ENCODE measurements at places on chromosomes 1 and 21.

DNA sequence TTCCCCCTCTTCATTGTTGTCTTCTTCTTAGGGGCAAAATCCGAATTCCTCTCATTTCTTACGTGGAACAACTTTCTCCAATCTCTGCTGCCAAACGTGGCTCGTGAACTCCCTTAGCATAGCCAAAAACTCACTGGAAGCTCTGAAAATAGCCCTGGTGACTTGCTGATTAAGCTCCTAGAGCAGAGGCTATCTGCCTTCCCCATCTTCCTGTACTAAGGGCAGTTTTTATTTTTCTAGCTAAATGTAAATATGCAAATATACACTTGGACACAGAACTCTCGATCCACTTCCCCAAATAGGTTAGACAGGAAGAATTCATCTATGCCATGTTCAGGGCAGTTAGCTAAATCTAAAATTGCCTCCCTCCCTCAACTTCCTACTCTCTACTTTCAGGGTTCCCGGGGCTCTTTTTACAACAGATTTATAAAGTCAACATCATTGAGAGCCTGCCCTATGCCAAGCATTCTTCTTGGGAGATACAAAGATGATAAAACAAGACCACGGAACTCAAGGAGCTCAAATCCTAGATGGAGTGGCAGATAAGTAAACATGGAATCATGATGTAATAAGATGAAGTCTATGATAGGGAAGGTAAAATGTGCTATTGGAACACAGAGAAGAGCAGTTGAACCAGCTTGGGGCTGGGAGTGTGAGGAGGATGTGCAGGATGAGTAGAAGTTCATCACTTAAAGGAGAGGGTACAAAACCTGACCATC, 59.4 kb upstream of the FMOD start:
- no peak for DNase-seq

GRCh38 chr1:78419309-78419708, 71.5 kb upstream of the PTGFR start:
- DNase-seq: no peak

DNA sequence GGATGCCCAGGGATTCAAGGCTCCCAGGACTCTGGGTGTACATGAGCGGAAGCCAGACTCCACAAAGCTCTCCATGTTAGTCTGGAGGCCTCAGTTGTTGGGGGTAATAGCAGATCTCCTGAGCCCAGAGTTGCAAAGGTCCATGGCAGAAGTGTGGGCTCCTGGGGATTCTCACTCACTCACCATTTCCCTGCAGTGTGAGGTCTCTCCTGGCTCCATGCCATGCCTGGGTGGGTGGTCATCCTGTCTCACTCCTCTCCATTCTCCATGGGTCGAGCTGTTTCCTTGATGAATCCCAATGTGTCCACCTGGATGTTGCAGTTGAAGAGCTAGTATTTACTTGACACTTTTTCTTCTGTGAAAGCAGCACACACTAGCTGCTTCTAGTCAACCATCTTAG, 156.8 kb upstream of the LRRC7 start:
- DNase-seq: no peak

DNA sequence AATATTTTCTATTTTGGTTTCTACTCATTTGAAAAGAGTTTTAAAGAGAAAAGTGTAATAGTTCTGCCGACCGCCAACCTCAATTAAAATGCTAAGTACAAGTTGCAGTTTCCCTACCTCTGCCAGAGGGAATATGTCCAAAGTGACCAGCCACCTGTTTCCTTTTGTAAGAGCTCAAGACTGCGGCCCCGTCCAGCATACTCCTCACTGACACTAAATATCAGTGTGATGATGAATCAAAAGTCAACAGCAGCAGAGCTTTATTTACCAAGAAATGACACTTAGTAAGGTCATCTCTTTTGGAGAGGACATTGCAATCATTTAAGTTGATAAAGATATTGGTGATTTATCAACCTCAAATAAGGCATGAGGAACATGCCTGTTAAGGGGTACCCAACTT, 57.4 kb upstream of the NRIP1 start:
- DNase-seq: no peak

GRCh38 chr1:13967707-13968106, 267.7 kb downstream of the PRDM2 start:
- no peak for DNase-seq

- DNase-seq: no peak
Observed at GRCh38 chr1:200343874-200344273, 66.0 kb downstream of the ZNF281 start.

- DNase-seq: no peak
Observed at GRCh38 chr21:29151931-29152330, 21.5 kb downstream of the MAP3K7CL start.

DNA sequence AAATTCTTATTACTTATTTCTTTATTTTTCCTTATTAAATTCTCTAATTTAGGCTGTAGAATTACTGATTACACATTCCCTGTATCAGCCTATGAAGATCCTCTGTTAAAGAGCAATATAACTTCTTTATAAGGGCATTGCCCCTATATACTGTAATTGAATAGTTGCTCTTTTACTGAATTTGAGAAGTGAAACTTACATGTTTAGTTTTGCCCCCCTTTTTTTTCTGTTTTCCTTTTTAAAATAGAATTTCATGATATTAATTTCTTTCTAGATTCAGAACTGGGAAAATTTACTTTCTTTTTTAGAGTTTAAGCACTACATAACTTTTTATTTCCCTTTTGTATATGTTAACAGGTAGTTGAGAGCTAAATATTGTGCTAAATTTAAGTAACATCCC, 29.5 kb upstream of the PGM1 start:
- no peak for DNase-seq

- DNase-seq: no peak
Observed at GRCh38 chr1:1602304-1602967, 2.5 kb upstream of the FNDC10 start.

GRCh38 chr1:6103854-6104530, 58.3 kb downstream of the KCNAB2 start:
- no peak for DNase-seq

GRCh38 chr1:180228648-180229482, 1.2 kb upstream of the LHX4 start:
- no peak for DNase-seq

- DNase-seq: no peak
Observed at GRCh38 chr1:234769986-234770795, 160.2 kb upstream of the IRF2BP2 start.

DNA sequence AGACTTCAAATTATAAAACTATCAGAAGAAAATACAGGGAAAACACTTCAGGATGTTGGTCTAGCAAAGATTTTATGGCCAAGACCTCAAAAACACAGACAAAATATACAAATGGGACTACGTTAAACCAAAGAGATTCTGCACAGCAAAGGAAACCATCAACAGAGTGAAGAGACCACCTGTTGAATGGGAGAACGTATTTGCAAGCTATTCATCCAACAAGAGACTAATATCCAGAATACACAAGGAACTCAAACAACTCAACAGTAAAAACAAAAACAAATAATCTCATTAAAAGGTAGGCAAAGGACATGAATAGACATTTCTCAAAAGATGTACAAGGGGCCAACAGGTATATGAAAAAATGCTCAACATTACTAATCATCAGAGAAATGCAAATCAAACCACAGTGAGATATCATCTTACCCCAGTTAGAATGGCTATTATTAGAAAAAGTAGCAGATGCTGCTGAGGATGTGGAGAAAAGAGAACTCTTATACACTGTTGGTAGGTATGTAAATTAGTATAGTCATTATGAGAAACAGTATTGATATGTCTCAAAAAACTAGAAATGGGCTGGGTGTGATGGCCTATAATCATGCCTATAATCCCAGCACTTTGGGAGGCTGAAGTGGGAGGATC, 112.6 kb downstream of the LRIG2 start:
- no peak for DNase-seq

DNA sequence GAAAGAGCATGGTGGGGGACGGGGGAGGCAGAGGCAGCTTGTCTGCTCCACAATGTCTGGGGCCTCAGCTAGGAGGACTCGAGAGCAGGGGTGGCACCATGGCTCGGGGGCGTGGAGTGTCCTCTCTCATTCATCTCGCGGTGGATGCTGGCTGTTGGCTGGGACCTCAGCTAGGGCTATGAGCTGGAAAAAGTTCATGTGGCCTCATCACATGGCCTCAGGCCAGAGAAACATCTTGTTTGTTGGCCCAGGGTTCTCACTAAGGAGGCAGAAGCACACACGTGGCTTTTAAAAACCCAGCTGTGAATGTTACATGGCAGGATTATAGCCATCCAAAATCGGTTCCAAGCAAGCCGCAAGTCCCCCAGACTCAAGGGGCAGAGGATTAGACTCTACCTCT, 6.2 kb upstream of the CENPS start:
- DNase-seq: no peak

DNA sequence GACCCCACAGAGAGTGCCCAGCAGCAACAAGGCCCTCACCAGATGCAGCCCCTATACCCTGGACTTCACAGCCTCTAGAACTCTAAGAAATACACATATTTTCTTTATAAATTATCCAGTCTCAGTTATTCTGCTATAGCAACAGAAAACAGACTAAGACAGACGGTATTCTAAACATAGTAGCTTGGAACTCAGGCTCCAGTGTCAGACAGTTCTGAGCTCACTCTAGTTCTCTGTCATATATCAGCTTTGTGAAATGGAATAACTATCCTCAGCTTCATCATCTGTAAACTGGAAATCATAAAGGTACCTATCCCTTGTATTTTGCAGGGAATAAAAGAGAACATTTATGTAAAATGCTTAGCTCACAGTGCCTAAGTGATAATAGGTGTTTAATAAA, 127.4 kb downstream of the GLUL start:
- DNase-seq: no peak

- DNase-seq: no peak
Observed at GRCh38 chr1:160776178-160776577, 19.8 kb upstream of the LY9 start.

DNA sequence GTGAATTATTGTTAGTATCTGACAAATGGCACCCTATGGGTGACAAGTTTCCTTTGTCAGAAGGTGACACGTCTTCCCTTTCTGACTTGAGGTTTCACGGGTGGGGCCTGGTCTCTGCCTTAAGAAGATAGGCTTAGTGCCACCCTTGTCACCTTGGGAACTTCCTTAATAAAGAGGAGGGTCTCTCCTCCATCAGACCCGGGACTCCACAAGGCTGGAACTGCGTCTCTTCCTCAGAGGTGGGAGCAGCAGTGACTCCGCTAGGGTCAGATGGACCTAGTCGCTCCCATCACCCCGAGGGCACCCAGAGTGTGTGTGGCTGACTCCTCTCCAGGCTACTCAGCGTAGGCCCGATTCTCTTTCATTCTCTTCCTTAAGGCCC, 774 bp upstream of the WDTC1 start:
- no peak for DNase-seq

DNA sequence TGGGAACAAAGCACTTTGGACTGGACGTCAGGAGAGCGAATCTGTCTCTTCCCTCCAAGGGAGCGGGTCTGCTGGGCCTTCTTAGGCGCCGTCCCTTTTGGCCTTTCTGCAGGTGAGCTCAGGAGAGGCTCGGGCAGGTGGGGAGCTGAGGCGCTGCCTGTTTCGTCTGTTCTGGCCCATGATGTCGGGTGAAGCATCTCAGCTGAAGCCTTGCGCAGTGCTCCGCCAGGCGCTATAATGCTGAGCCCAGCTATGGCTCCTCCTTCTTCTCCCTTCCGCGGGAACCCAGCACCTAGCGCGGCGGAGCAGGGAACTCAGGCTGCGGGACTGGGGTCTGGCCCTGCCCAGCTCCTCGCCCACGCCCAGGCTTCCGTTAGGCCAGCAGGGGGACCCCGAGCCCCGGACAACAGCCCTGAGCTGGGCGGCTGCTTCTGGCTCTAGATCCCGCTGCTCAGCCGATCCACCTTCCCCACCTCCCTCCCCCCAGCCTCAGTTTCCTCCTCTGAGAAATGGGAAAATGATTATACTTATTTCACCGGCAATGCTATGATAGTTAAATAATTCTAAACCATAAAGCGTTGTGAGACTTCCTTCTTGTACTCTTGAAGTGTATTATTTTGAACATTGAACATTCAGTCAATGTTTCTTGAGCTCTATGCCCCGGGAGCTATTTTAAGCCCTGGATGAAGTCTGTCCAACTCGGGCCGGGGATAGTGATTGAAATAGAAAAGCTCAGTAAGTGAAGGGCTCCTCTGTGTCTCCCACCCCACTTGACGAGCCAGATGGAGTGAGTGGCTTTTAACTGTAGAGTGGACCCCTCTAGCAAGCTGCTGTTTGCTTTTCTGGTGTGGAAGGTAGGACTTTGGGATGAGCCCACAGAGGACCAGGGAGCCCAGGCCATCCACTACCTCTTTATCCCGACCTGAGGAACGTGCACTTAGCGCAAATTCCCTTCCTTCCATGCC, 9.6 kb upstream of the ADORA1 start:
- no peak for DNase-seq

DNA sequence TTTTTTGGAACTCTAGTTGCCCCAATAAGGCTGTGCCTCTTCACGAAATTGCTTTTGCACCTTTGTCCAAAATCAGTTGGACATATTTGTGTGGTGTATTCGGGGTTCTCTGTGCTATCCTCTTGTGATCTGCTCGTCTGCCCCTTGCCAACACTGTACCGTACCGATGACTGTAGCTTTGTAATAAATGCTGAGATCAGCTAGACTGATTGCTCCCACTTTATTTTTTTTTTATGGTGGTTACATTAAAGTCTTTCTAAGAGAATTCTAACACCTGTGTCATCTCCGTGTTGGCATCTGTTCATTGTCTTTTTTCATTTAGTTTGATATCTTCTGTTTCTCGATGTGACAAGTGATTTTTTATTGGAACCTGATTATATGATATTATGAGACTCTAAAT, 94.1 kb downstream of the ADARB1 start:
- DNase-seq: no peak

DNA sequence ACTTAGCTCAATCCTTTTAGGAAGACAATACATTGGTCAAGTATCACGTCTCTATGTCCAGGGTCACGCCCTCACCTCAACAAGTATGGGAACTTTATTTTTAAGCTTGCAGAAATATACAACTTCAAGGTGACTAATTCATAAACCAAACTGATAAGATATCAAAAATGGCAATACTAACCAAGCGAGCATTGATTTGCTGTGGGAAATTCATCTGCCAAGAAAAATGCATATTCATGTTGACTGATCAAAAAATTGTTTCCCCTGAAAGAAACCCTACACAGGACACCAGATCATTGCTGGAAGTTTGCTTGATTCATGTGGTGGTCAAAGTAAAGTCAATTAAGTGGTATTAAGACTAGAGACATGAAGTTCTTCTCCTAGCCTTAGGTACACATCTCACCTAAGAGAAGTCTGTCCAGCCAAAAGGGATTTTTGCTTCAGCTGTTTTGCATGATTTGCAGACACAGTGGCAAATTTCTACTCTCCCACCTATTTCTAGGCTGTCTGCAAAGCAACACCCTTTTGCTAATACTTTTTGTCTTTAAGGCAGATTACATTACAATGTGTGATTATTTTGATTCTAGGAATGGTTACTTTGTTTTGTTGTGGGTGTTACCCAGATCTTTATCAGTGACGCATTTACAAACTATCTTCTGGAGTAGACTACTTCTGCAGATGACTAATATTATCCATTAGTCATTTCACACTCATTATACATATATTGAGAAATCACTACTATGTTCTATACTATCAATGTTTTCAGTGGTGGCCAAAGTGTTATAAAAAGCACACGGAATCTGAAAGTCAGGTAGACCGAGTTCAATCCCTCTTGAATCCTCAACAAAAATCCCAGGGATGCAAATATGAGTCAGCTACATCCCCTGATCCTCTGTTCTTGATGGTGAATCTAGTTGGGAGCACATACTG, 12.4 kb downstream of the SAMSN1 start:
- DNase-seq: no peak

GRCh38 chr21:44579056-44579832, 1.2 kb downstream of the KRTAP10-5 start:
- DNase-seq: no peak

GRCh38 chr1:31310198-31310597, 13.4 kb downstream of the ZCCHC17 start:
- no peak for DNase-seq

- DNase-seq: no peak
Observed at GRCh38 chr1:246398126-246398813, 108.8 kb downstream of the SMYD3 start.
